ENCODE measurements at places on chromosomes 1 and 21.

DNA sequence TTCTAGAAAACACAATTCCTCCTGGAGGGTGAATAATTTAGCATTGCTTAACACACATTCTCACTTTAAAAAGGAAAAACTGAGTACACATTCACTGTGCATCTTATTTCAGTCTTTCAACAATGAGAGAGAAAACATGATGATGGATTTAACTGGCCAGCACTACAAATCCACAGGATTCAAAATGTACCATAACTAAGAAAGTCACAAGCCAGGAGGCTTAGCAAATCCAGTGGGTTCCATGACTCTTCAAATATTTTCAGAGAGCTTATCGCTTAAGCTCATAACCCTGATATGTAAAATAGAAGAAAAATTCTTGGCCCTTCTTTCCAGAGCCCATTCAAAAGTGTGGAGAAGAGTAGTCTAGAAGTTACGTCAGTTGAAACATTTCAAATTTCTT lies 820.3 kb downstream of the LTN1 start:
- no peak for DNase-seq

- DNase-seq: no peak
Observed at GRCh38 chr1:66478116-66478515, 55.8 kb upstream of the SGIP1 start.

GRCh38 chr1:179340918-179341317 lies 24.9 kb upstream of the AXDND1 start:
- DNase-seq: no peak

DNA sequence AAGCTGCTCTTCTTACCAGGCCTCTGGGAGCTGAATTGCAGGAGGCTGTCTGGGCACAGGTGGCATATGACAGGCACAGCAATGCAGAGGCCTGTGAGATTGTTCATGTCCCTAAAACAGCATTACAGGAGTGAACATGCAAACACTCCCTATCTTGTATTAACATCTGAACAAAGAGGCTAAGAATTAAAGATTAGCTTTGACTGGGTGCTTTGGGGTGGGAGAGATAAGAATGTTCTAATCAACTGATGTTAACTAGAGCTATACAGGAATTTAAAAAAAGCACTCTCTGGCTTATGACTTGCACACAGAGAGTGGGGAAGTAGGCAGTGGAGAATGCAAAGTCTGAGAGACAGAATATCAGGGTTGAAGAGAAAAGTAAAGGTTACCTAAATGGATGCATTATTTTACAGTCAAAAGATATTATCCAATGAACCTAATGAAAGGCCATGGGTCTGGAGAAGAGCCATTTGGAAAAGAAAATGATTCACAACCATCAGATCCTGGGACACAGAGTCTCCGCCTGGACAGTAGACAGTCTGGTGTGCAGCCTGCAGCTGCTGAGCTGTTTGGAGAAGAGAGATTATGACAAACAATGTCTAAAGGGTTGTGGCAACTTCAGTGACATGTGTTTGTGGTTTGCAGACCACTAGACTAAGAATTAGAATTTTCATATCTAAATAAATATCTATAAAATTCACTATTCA lies 20.2 kb downstream of the DPT start:
- DNase-seq: no peak

DNA sequence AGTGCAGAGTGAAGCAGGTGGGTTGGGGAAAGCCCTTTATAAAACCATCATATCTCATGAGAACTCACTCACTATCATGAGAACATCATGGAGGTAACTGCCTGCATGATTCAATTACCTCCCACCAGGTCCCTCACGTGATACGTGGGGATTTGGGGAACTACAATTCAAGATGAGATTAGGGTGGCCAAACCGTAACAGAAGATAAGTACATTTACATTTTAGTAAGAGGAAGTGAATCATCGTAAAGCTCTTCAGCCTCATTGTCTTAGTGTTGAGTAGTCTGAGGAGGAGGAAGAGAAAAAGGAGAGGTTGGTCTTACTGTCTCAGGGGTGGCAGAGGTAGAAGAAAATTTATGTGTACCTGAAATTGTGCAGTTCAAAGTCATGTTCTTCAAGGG lies 1053.4 kb upstream of the ADGRL4 start:
- DNase-seq: no peak

DNA sequence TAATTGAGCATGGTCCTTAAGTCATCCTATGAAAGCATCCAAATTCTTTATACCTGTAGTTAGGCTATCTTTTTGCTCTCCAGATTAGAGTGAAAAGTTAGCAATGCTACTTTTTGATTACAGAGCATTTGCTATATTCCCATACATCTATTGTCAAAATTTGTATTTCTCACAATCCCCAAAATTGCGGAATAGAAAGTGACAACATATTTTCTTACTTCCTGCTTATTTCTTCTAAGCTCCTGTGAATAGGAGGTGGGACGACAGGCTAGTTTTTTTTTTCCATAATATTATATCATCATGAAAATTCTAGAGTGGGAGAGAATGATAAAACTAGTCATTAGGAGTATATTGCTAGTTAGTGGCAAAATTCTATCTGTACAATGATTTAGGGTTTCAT lies 264.0 kb upstream of the DPYD start:
- DNase-seq: no peak

DNA sequence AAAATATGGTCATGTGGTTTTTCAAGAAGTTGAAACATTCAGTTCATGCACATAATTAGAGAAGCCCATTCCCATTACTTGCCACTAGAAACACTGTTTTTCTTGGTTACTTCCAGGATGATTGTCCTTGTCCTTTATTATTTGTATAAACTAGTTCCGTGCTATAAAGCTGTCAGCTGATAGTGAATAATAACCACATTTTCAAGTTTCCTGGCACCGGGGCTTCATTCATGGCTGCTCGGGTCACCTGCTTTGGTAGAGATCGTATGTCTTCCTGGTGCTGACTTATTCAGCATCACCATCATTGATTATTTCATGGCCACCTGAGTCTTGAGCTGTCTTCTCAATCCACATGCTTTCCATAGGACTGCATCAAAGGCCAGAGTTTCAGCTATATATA lies 62.9 kb upstream of the ZNF326 start:
- DNase-seq: no peak

GRCh38 chr21:38447611-38448010 lies 50.7 kb downstream of the ERG start:
- no peak for DNase-seq

GRCh38 chr1:208203848-208204609 lies 40.2 kb downstream of the PLXNA2 start:
- no peak for DNase-seq

DNA sequence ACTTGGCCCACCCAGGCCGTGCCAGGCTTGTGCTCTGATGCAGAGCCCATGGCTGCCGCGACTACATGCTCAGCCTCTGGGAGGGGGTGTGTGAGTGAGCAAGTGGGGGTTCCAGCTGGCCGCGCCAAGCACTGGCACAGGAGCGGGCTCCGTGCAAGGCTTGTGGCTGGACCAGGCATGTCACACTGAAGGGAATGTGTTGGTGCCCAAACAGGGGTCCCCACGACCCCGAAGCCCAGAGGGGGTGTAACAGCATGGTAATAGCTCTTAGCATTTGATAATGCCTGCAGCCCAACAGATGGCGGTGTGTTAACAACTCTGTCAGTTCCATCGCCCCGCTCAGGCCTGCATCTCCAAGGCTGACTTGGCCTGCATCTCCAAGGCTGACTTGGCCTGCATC lies 38.3 kb upstream of the CD46 start:
- no peak for DNase-seq

DNA sequence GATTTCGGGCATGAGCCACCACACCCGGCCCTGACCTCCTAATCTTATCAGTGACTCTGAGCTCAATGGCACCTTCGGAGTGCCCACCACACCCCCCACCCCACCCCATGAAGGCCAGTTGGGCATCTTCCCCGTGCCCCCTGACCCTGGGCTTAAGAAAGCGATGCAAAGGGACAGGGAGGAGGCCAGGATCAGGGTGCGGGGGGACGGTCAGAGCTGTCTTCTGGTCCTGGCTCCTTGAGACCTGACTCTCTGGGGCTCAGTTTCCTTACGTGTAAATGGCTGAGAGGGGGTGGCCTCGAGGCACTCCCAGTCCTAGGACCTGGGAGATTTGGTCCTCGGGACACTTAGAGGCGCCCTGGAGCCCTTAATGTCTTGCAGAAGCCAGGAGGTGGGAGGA lies 103.9 kb upstream of the VAMP3 start:
- no peak for DNase-seq

- no peak for DNase-seq
Observed at GRCh38 chr1:206723805-206724472, 39.2 kb downstream of the MAPKAPK2 start.

- no peak for DNase-seq
Observed at GRCh38 chr1:114248162-114248561, 94.5 kb upstream of the SYT6 start.

GRCh38 chr1:233609926-233610325 lies 4.0 kb upstream of the KCNK1 start:
- no peak for DNase-seq

All from CD4-positive, alpha-beta T cell treated with Interleukin-15 for 4 hours (primary cell).